ENCODE measurements at places on chromosomes 3 and 15.
A peak's percentile ranks its signal among the peaks of the same experiment; 100 is the strongest.

DNA sequence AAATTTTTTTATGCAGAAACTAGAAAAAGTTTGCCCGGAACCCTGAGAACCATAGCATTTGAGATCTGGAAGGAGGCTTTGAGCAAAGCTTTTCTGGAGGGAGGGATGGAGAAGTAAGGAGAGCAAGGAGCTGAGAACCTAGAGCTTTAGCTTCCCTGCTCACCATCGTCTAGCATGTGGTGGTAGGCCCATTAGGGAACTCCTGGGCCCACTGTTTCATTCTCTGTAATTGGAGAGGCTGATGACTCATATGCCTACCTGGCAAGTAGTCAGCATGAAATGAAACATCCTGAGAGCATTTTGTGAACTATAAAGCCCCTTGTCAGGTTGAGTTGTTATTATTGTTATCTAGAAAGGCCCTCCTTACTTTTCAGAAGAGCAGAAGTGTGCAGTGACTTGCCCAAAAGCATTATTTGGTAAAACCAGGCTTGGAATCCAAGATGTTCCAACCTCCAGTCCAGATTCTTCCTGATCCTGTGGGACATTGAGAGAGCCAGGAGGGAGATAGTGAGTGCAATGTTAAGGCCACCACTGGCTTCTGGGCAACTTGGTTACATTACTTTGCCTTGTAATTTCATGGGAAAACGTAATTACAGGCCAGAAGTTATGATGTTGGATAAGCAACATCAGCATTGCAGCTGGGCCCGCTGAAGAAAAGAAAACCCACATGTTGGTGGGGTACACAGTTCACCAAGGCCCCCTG is 104.5 kb upstream of the BFSP2 start:
- DNase-seq = no peak

DNA sequence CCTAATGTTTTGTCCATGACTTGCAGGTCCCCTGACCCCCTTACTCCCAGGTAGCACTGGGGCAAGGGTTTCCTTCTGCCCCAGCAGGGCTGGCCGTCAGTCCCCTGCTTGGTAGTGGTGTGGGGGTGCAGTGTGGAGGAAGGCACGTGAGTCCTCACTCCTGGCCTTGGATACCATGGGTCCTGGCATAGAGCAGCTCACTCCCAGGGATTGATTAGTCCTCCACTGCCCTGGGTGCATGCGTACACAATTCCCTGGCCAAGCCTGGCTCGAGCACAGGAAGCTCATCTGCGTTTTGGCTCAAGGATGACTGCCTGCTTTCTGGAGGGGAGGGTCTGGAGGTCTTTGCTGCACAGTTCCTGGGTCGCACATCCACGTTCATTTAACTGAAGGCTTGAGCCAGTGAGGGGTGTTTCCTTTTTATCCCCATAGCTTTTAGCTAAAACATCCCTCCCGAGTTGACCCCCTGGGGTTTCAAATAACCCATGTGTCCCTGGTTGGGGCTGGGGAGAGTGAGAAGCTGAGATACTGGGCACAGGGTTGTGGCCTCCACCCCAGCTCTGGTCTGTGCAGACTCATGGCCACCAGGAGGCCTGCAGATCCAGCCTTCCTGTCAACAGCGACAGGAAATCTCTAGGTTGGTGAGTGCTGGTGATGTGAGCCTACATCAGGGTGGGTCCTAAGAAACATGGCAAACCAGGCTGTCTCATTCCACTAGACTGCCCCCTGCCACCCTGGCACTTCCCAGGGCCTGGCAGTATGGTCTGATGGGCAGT is 11.5 kb downstream of the HEMK1 start:
- no peak for DNase-seq

GRCh38 chr3:13346481-13347389 is 73.4 kb downstream of the NUP210 start:
- no peak for DNase-seq

GRCh38 chr3:31770822-31771326 is 210.2 kb downstream of the OSBPL10 start:
- DNase-seq = no peak

- DNase-seq = no peak
Observed at GRCh38 chr3:125072301-125072700, 16.5 kb upstream of the HEG1 start.

GRCh38 chr3:145971186-145971585 is 189.8 kb downstream of the PLOD2 start:
- no peak for DNase-seq

DNA sequence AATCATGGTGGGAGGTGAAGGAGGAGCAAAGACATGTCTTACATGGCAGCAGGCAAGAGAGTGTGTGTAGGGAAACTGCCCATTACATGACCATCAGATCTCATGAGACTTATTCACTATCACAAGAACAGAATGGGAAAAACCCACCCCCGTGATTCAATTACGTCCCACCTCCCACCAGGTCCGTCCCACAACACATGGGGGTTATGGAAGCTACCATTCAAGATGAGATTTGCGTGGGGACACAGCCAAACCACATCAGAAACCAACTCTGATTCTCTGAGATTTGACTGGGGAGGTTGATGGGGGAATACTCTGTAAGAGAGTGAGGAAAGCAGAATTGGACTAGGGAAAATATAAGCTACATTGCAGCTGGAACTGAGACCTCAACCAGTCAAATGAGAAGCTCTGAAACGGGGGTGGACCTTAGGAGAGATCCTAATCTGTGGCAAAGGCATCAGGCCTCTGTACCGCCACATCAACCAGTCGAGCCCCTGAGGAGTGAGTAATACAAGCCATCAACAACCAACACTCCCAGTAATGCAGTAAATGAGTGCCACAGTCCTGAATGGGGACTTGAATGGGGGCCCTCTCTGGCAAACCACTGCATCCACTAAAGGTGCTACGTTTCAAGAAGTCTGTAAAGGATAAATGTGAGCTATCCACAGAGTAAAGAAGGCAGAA is 207.9 kb upstream of the GADL1 start:
- no peak for DNase-seq

DNA sequence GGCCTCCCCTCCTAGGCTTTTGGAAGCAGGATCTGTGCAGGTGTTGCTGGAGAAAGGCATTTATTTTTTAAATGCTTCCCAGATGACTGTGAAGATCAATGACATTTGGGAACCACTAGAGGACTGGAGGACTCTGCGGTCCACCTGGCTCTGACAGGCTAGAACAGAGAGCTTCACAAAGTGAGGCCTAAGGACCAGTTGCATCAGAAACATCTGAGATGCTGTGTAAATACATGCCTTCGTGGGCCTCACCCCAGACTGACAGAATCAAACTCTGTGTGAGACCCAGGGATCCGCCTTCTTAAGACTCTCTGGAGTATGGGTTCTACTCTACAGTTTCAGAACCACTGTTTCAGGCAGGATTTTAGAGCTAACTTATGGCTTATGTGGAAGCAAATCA is 105.0 kb upstream of the ICE2 start:
- DNase-seq = no peak

DNA sequence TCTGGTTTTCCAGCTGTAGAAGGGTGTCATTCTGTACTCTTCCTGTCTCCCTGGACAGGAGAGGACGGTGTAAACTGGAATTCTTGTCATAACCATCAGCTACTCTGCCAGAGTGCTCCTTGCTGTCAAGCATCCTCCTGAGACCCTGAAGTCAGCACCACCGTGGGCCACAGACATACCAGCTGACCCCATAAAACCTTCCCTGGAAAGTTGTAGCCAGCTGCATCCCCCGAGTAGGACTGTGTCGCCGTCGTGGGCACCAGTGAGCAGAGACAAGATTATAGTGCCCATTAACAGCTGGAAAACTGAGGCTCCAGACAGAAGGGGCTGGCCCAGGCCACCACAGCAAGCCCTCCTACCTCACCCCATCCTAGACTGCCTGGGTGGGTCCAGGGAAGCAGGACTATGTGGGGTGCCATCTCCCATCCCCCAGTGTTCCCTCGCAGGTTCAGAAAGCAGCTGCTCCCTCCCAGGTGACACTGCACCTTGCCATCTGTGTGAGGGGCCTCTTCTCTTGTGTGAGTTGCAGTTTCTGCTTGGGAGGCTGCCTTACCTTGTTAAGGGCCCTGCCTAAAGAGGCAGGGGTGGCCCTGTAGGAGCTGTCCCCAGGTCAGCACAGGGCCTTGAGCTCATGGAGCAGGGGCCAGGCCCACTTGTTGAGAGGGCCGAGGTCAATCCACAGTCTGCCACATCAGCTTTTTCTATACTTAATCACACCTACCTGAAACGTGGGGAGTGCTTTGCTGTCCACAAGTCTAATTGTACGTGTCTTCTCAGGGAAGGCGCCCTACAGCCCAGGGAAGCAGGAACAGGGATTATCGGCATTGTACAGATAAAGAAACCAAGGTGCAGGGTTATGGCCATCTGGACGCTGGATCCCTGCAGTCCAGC is 191.9 kb upstream of the LINGO1 start:
- DNase-seq = no peak

- no peak for DNase-seq
Observed at GRCh38 chr15:84992157-84992944, 10.7 kb downstream of the PDE8A start.

DNA sequence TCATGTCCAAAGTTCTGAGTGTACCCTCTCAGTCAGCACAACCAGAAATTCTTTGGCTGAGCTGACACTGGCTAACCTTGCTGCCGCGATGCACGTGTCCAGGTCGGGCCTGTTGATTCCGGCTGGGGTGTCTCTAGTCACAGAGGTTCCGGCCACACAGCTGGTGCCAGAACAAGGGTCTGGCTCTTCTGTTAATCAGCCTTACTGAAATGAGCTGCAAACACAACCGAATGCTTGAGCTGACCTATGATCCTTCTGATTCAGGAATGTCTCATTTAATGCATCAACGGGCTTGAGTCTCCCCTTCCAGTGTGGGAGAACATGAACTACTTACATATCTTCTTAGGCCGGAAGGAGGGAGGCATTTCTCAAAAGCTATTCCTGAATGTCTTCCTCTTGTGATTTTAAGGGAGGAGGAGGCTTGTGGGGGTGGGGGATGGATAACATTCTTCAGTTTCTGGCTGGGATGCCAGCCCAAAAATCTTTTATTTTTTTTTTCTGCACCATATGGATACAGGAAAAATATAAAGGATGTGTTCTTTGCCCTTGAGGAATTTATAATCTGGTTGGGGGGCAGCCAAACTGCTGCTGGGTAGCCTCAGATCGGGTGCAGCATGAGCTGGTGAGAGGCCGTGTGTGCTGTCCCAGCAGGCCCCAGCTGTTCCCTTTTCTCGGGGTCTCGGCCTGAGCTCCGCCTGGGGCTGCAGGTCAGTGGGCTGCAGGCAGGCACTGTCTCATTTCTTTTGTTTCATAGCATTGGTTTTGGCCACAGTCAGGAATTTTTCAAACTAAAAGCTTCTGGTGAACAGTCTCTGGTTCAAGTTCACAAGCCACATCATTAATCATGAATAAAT is 319.1 kb upstream of the TBL1XR1 start:
- no peak for DNase-seq

- no peak for DNase-seq
Observed at GRCh38 chr15:76935620-76936019, 4.1 kb downstream of the RCN2 start.

DNA sequence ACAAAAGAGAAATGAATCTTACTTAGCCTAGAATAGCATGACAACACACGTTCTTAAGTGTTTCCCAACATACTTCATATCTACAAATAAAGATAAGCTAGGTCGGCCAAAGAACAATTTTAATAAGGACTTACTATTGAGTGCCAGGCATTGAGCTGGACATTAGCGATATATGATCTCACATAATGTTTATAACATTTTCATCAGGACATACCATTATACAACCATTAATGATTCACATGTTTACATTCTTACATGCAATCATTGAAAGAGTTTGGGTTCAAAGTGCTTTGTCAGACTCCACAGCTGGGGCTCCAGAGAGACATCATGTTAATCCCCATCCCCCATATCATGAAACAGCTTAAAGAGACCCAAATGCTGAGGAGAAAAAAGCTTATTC is 189.0 kb downstream of the STT3B start:
- DNase-seq = no peak

GRCh38 chr15:22956257-22956977 is 23.8 kb downstream of the CYFIP1 start:
- DNase-seq = peak; percentile 68

GRCh38 chr15:77369168-77369567 is 50.7 kb downstream of the PEAK1 start:
- DNase-seq = no peak

GRCh38 chr3:34807611-34808010 is 831.7 kb upstream of the ARPP21 start:
- no peak for DNase-seq

DNA sequence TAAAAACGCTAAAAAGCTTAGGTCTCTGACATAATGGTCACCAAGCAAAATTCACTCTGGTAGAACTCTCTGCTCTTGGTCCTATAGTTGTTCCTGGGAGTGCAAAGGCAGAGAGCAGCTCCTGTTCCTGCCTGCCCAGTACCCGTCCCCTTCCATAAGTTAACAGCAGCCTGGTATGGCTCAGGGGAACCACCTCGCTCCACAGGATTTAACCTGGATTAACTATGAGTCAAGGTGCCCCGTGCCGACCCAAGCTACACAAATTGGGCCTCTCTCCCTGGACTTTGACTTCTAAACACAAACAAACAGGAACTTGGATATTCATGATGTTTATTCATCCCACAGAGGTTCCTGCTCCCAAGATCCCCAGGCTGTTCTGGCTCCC is 32.1 kb downstream of the SCAP start:
- no peak for DNase-seq

GRCh38 chr15:74326746-74327145 is 40.7 kb downstream of the CYP11A1 start:
- no peak for DNase-seq

- DNase-seq = peak; percentile 80
Observed at GRCh38 chr3:122794779-122795673, at the start of gene SLC49A4. SLC49A4 (plus strand) TSS chr3:122795069; CDS start chr3:122795193, 124 bp downstream.

DNA sequence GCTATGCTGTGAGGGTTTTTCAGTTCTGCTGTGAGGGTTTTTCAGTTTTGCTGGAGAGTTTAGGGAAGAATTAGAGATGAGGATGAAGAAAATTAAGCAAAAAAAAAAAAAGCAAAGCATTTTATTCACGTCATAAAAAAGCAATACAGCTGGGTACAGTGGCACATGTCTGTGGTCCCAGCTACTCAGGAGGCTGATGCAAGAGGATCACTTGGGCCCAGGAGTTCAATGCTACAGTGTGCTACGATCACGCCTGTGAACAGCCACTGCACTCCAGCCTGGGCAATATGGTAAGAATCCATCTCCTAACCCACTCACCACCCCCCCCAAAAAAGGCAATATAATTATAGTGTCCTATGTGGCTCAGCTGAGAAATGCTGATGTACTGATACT is 162.7 kb downstream of the MAGI1 start:
- no peak for DNase-seq

- no peak for DNase-seq
Observed at GRCh38 chr3:77835921-77836320, 796.0 kb downstream of the ROBO2 start.

GRCh38 chr3:24829011-24829581 is 334.4 kb upstream of the THRB start:
- DNase-seq = peak; percentile 71

DNA sequence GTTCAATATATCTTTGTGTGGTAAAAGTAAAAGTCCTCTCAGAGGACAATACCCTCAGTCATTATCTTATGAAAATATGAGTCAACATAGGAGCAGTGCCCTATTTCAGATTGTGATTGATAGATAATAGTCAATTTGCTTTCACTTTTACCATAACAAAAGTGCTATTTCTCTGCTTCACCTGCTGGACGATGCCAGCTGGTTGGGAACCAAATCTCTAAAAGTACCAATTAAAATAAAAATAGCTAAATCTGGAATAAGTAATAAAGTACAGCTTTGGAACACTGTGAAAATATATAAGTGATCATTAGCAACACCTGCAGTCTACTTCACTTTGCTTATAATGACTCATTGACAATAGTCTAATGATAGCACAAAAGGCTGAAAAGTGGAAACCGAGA is 390.3 kb upstream of the AGTR1 start:
- DNase-seq = no peak

Data from sigmoid colon (tissue), 7 donors.